MM.1S (cell line): ENCODE measurements at places on chromosomes 13 and 19.

GRCh38 chr19:36136964-36137686 is 2.7 kb upstream of the CAPNS1 start:
- peak; percentile 35 for DNase-seq

DNA sequence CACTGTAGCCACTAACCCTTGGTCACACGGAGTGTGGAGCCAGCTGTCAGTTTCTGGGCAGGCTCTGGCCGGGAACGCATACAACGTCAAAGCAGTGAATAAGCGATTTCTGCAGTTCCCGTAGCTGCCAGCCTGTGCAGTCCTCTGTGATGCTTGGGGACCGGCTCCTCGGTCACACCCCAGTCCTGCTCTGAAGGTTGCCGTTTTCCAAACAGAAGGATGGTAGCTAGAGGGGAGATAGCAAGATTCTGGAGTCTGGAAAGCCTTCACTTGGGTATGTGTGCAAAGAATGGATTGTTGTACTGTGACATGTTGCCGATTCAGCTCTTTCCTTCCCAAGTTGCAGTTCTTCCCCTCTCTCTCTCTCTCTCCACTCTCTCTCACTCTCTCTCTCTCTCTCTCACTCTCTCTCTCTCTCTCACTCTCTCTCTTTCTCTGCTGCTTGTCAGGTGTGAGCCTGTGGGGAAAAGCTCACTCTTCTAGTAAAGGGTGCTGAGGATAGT is 38.7 kb upstream of the C1QTNF9 start:
- no peak for DNase-seq

- DNase-seq, result no peak
These were observed 1.6 kb upstream of the PEPD start for GRCh38 chr19:33523167-33523566.

DNA sequence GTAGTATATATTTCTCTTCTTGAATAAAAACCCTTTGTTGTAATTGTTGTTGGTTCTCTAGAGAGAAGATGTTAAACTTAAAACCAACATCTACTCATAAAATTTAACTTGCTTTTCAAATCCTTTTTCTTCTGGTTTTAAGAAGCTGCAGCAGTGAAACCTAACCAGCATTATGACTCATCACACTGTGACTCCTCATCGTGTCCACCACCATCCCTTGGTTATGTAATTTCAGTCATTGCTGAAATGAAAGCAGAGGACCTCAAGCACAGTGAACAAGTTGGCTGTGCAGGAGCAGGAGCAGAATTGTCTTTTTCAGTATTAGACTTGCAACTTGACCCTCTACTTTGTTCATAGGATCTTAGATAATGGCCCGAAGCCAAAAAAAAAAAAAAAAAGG is 64.9 kb upstream of the HTR2A start:
- peak; percentile 14 for DNase-seq

GRCh38 chr19:4678881-4679790 is 9.0 kb upstream of the MYDGF start:
- no peak for DNase-seq

GRCh38 chr13:80203496-80203895 is 137.4 kb downstream of the SPRY2 start:
- DNase-seq, result no peak

- no peak for DNase-seq
These were observed 35.7 kb downstream of the UFM1 start for GRCh38 chr13:38385153-38385891.

GRCh38 chr19:17889609-17890214 is 18.0 kb downstream of the SLC5A5 start:
- no peak for DNase-seq

- DNase-seq, result no peak
These were observed 22.6 kb downstream of the PGPEP1 start for GRCh38 chr19:18362934-18363542.

DNA sequence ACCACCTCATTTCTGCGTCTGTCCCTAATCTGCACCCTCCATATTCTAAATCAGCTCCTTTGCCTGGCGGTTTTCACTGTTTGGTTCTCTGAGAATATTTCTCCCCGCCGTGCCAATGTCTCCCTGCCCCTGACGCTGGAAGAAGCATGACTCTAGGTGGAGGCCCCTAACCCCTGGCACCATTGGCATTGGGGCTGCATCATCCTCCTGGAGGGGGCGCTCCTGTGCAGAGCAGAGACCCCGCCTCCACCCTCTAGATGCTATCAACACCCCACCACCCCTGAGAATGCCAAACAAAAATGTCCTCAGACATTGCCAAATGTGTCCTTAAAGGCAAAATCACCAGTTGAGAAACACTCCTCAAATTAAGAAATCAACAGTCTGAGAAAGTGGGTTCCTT is 6.5 kb downstream of the ZSCAN5B start:
- DNase-seq, result no peak

- no peak for DNase-seq
These were observed 1.2 kb downstream of the EPS15L1 start for GRCh38 chr19:16470541-16470910.

DNA sequence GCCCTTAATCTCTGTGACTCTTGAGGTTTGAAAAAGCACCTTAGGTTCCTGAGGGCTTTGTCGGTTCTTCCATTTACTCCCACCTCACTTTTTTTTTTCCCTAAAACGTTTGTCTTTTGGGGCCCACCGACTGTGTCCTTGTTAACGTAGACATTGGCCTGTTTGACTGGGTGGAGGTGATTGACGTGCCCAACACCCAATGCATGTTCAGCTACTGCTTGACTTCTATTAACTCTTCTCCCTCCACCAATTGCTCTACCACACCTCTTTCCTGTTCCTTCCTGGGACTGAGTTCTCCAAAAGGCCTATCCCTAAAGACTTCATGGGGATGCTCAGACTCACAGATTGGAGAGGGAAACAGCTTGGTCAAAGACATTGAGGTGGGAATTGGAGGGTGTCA is 17.3 kb downstream of the CKM start:
- no peak for DNase-seq

DNA sequence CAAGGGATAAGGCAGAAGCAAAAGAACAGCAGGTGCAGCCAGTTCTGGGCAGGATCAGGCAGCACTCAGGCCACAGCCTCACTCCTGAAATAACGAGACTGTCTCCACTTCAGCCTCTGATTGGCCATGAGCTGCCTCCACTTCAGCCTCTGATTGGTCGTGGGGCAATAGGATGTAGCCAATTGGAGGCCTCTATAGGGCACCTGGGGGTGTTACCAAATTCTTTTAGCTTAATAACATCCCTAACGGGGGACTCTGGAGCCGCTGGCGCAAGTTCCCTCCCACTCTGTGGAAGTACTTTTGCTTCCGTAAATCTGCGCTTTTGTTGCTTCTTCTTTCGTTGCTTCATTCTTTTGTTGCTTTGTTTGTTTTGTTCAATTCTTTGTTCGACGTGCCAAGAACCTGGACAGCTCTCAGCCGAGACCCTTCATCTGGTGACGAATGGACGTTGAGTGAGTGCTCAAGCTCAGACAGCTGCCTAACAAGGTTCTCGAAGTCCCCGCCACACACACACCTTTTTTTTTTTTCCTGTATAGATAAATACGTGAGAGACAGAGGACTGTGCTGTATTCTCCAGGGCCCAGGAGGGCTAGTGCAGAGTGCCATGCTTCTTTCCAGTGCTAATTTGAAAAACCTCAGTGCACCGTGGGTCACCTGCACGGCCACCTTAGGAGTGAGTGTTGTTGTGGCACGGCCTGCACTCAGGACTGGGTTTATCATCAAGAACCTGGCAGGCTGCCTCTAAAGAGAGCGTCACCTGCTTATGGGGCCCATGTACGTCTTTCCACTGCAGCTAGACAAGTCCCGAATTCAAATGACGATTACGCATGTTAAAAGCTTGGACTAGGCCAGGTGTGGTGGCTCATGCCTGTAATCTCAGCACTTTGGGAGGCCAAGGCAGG is 32.0 kb upstream of the TUBGCP3 start:
- DNase-seq, result no peak

GRCh38 chr13:32426990-32427851 is 709 bp downstream of the N4BP2L1 start:
- peak; percentile 44 for DNase-seq

GRCh38 chr19:5292822-5293611 is 47.6 kb downstream of the PTPRS start:
- no peak for DNase-seq

GRCh38 chr19:9834726-9835506 is at the start of gene PIN1:
PIN1 (plus strand) TSS chr19:9835318; CDS start chr19:9835345, 27 bp downstream.
- DNase-seq, result peak; percentile 99

GRCh38 chr19:30783212-30783611 is 411.0 kb downstream of the ZNF536 start:
- no peak for DNase-seq

DNA sequence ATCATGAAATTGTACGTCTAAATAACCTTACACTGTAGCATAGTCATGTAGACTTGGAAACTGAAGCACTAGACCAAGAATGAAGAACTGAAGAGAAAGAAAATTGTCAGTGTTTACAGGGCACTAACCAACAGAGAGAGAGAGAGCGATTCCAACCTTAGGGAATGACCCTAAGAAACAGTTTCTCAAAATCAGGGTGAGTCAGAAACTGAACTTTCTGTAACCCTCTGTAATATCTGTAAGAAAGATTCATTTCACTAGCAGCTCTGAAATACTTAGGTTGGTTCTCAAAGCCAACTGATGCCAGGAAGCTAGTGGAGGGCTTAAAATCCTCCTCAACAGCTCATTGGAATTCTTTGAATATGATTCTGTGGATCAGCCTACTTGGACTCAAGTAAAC is 936.9 kb downstream of the EFNB2 start:
- no peak for DNase-seq

DNA sequence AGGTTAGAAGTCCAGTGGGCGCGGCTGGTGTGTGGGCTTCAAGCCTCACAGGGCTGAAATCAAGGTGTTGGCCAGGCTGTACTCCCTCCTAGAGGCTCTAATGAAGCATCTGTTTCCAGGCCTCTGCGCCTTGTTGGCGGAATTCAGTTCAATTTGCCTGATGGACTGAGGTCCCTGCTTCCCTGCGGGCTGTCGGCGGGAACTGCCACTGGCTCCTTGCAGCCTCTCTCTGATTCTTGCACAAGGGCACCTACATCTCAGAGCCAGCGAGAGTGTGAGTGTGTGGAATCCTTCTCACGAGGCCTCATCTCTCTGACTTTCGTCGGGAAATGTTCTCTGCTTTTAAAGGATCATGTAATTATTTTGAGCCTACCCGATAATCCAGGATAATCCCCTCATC is 128.6 kb downstream of the DLEU7 start:
- DNase-seq, result no peak

GRCh38 chr19:8612807-8613171 is 2.3 kb upstream of the ADAMTS10 start:
- no peak for DNase-seq

GRCh38 chr13:23696610-23697009 is 126.4 kb downstream of the TNFRSF19 start:
- DNase-seq, result no peak

DNA sequence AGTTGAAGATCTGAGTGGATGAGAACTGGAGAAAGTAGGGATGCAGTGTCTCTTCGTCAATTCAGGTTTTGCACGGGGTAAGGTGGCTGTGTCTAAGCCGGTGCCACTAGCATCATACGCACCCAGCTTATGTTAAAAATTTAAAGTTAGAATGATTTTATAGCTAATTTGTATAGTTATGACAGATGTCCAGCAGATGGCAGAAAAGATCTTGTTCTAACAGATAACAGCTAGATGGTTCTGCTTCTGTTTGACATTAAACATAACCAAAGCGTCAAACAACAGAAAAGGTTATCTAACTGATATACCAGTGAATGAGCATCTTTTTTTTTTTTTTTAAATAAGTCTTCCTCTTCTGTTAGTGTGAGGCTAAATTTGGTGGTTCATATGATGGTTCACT is 18.8 kb upstream of the EDDM13 start:
- peak; percentile 61 for DNase-seq

DNA sequence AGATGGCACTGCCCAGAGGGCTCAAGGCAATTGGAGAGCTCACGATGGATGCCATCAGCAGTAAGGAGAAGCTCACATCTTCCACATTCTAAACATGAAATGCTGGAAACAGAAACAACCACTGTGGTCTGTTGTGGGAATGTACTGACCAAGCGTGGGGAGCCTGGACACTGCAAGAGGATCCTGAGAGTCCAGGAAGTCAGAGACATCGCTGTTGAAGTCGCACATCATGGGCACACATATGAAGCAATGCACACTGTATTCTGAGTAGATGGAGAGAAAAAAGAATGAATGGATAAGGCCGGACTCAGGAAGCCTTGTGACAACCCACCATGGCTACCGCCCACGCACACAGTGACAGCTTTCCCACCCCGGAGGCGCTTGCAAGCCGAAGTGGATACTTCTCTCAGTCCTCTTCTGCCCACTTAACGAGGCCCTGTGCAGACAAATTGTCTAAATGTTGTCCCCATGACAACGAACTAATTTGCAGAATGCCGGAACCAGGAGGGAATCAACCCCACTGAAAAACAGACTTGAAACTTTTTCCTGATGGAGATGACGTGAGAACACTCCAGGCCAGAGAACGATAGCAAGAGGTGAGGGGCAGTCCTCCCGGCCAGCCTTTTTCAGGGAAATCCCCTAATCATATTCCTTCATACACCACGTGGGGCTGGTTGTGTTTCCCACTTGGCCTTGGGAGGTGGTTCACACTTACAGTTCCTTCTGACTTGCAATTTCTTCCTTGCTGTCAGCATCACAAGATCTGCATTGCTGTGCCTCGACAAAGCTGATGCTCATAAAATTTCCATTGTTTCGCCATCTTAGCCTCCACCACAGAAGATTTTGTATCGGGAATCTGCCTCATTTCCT is 109.6 kb upstream of the SERP2 start:
- DNase-seq, result no peak

GRCh38 chr13:23561261-23561660 is 9.0 kb upstream of the TNFRSF19 start:
- DNase-seq, result no peak
